Activated T-cell treated with anti-CD3 and anti-CD28 coated beads, Interleukin-2, amount 50 U/mL, for 1 hour (primary cell): ENCODE measurements at places on chromosomes 7 and 10.

GRCh38 chr10:45410807-45411606, 37.0 kb downstream of the ALOX5 start:
- DNase-seq: no peak

- DNase-seq: no peak
Observed at GRCh38 chr7:48522692-48523091, 351.4 kb downstream of the ABCA13 start.

DNA sequence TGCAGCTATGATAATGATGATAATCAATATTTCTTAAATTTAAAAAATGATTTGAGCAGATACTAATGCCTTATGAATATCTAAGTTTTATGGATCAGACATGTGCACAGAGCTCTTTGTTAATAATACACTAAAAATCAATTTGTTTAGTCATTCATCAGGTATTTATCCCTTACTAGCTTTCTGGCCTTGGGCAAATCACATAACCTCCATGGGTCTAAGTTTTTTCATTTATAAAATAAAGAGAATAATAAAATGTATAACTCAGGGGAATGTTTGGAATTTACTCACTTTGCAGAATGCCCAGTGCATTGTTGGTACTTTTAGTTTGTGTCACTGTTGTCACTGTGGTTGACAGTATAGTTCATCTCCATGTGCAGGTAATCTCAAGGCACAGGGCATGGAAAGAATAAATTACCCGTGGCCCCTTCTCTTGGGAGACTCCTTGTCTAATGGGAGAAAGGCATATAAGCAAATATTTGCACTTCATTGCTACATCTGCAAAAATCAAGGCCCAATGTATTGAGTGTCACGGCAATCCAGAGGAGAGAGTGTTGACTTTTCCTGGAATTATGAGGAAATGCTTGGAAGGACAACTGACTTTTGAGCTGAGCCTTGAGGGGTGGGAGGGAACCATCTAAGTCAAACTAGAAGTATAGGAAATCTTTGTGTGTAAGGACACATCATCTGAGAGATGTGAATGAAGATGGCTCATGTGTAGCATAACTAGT, 64.7 kb upstream of the CTTNBP2 start:
- DNase-seq: no peak

DNA sequence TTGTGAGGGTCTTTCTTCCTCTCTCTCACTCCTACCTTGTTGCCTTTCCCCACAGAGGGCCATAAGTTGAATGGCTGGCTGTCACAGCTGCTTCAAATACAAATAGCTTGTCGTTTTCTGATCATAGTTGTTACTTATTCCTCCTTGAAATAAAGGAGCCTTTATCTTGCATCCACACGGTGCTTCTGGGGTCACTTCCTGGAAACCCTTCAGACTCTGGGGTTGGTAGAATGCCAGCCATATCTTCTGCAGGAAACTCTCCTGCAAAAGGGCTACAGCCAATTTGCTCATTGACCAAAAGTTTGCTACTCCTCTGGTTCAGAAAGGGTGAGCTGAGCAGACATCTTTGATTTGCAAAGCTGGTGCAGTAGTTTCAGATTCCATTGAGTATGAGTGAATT, 70.4 kb downstream of the FAM185A start:
- DNase-seq: no peak

DNA sequence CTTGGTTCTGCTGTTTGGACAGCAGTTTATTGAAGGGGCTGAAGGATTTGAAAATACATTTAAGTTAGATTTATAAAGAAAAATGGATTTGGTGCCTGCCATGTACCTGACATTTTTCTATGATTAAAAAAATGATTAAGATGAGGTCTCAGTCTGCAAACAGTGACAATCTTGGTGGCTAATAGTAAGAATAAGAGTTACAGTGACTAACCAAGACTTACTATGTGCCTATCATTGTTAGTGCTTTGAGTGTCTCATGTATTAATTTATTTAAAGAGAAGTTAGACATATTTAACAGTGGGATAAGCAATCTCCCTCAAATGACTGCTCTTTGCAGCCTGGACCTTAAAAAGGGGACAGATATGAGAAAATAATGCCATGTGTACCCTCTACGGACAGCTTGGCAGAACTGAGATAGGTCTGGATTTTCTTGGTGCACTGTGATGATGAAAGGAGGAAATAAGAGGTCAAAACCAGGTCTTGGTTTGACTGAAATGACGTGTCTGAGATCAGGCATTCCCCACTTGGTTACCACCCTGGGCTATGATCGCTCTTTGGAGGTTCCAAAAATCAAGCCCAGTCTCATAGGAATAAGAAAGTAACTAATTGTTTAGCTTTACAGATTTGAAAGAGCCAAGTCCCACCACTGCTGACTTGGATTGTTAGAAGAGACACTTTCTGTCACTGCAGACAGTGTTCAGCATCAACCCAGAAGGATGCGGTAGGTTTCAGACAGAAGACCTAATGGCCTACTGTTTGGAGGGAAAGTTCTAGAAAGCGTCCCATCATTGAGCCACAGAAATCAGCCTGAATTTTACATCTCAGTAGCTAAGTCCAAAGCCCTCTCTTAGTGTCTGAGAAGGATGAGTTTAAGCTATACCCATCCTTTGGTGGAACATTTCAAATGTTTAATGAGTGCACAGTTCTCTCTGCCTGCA, 2.1 kb downstream of the CASP7 start:
- no peak for DNase-seq

DNA sequence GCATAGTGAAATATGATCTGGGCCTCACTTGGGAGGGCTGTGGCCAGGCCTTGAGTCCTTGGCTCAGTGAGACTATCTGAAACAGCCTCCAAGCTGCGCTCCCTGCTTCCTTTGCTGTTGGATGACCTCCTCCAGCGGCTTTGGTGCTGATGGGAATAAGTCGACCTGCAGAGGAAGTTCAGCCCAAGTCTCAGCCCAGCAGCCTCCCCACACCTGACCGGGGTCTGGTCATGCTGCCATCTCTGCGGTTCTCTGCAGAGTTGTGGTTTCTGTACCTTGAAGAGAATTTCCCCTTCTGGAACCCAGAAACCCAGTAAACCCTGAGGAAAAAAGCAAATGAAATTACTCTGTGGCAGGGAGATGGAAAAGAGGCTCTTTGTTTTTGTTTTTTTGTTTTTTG, 4.6 kb upstream of the RBAK start:
- no peak for DNase-seq

- DNase-seq: no peak
Observed at GRCh38 chr7:133568544-133568943, 315.7 kb downstream of the EXOC4 start.

DNA sequence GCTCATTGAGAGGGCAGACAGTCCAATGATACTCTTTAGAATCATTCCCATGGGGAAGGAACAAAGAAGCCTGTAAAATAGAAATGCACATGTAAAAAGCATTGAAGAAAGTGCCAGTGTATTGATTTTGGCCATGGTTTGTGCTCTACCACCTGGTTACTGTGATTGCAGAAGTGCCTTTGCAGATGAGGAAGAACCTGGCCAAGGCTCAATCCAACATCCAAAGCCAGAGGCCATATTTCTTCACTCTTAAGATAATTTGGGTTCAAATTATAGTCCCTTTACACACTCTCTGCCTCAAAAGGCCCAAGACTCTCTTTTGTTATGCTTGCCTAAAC, 122.1 kb downstream of the EGFR start:
- DNase-seq: no peak

GRCh38 chr10:116126954-116127695, 145.9 kb downstream of the GFRA1 start:
- no peak for DNase-seq

DNA sequence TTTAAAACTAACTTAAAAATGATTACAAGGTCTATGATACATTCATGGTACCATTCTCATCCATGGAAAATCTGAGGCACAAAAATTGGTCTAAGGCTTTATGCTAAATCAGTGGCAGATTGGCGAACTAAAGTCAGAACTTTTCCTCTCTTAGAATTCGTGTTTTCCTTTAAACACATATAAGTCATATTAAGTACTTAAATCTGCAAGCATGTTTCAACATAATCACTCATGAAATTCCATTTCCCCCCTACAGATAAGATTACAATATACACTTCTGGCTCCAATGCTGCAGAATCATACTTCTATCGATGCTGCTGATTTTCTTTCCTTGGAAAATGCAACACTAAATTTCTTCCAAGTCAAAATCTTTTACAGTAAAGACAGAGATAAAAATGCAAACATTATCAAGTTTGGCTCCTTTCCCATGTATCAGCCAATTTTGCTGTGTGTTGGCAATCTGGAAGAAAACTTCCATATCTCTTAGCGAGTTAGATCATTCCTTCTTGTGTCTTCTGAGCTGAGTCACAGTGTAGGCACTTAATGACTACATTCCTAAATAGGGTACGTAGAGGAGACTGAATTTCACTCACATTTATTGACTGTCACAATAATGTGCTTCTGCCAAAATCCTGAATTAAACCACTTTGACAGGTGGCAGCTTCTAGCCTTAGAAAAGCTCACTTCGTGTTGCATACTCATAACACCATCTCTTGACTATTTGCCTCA, 76.4 kb upstream of the LRRC17 start:
- no peak for DNase-seq

DNA sequence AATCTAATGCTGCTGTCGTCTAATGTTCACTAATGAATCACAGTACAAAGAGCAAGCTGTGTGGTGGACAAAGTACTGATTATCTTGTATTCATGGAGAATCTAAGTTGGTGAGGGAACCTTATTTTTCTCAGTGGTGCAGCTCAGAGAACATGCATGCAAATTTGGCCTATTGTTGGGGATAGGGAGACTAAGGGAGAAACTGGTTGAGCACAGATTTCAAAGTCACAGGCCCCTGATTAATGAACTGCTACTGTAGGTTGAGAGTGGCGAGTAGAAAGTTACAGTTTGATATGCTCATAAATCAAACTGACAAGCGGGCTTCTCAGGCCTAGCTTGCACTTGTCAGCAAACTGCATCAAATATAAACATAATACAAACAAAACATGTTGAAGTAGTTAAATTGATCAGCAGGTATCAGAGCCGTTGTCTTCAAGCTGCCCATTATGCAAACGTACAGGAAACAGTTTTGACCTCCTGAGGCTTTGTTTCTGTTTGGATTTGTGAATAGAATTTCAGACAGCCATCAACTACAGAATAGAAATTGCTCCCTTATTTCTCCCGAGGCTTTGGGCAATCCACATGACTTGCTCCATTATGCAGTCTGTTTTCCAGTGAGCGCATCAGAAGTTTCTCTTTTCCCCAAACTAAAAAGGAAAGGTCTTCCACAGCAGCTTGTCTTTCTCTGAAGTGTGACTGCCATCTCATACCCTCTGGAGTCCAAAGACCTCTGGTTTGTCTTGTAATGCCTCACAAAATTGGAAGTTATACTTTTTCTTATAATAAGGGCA, 215.8 kb downstream of the FOXP2 start:
- DNase-seq: no peak

GRCh38 chr7:25485026-25485425, 256.7 kb upstream of the NPVF start:
- DNase-seq: no peak

DNA sequence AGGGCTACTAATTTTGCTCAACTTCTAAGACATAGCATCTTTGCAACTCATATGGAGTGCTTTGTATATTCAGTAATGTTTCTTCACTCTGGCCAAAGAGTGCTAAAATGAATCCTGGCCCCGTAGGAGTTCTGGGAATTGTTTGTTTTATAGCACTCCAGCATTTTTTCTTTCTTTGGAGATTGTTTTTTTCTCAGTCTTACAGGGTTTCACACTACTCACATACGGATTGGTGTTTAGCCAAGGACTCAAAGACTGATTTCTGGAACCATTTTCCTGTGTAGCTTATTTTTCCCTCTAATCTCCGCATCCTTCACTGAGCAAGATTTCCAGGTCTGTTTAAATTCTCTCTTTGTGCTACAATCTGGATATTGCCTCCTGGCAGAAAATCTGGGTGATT, 6.4 kb downstream of the TAS2R41 start:
- no peak for DNase-seq

GRCh38 chr10:124198871-124199270, 105.5 kb upstream of the CHST15 start:
- DNase-seq: no peak

GRCh38 chr10:42744134-42744701, 38.4 kb upstream of the BMS1 start:
- no peak for DNase-seq

GRCh38 chr10:80660736-80661135, 123.0 kb downstream of the SH2D4B start:
- no peak for DNase-seq

- no peak for DNase-seq
Observed at GRCh38 chr10:128631801-128632241, 505.6 kb upstream of the MKI67 start.

GRCh38 chr10:111085690-111086353, 9.0 kb downstream of the ADRA2A start:
- DNase-seq: no peak

DNA sequence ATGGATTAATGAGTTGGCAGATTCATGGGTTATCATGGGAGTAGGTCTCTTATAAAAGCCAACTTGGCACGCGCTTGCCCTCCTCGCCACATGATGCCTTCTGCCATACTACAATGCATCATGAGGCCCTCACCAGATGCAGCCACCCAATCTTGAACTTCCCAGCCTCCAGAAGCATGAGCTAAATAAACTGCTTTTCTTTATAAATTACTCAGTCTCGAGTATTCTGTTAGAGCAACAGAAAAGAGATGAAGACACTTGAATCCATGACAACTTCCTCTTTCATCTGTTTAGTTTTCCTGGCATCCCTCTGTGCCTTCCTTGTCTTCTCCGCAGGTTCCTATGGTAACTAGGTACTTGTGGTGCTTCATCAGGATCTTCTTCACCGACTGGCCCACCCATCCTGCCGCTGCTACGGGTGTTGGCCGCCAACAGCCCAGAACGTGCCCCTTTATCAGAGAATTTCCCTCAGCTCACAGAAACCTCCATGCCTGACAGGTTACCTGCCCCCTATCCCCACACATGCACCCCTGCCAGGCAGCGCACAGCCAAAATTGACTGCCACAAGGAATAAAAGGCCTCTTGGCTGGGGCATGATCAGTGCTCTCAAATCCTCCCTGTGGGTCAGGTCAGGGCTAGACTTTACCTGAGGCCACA, 28.0 kb upstream of the PPIF start:
- no peak for DNase-seq

- DNase-seq: no peak
Observed at GRCh38 chr7:128530855-128531104, 54.2 kb downstream of the METTL2B start.

DNA sequence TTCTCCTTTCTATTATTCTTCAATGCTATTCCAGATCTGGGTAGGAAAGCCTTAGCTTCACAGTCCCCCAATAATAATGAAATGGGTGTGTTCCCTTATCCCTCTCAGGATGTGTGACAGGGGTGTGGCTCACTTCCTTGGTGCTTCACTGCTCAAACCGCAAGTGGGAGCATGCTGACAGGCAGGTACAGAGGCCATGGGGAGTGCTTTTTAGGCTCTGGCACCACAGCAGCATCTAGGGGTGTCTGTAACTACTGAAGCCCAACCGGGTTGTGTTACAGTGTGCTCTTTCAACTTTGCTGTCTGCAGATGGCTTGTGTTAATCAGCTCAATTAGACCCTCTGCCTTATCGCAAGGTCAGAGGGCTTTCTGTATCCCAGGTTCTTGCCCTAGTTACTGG, 79.4 kb upstream of the CYP2C9 start:
- no peak for DNase-seq

- no peak for DNase-seq
Observed at GRCh38 chr10:74825371-74826141, 844 bp upstream of the KAT6B start.

- no peak for DNase-seq
Observed at GRCh38 chr7:26584987-26585665, 279.3 kb downstream of the SKAP2 start.
